ENCODE measurements at places on chromosomes 7 and 10.

GRCh38 chr10:34406463-34407323, 408.4 kb downstream of the PARD3 start:
- no peak for DNase-seq

DNA sequence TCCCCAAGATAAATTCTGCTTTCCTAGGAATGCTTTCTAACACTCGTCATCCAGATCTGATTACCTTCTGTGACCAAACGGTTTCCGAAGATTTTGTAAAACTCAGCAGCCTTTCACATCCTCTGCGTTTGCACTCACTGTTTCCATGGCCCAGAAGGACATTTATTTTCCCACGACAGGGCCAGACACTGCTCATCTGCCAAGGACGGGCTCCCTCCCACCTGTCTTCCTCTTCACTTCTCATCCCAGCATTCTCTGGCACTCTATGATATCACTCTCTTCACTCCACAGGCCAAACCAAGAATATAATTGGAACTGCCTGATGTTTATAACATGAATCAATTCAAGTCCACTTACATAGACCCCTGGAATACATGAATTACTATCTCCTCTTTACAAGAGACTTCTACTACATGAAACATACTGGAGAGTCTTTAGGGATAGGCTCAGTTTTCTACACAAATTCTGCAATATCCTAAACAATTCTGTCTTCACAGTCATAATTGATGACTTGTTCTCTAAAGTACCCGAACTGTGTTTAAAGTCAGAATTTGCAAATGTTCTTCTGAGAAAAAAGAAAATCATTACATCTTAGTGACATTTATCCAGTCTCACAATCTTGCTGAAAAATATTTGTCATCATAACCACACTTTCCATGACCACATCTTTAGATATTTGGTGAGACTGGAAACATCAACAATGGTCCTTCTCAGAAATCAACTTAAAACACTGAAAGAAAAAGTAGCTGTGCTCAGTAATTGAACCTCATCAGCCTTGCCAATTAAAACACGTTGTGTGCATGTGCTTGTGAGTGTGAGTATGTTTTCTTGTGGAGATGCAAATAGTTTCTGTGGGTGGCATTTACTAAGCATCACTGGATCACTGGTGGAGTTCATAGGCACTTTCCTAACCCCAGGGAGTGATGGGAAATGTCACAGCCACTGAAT, 79.5 kb upstream of the PRSS58 start:
- DNase-seq: no peak

DNA sequence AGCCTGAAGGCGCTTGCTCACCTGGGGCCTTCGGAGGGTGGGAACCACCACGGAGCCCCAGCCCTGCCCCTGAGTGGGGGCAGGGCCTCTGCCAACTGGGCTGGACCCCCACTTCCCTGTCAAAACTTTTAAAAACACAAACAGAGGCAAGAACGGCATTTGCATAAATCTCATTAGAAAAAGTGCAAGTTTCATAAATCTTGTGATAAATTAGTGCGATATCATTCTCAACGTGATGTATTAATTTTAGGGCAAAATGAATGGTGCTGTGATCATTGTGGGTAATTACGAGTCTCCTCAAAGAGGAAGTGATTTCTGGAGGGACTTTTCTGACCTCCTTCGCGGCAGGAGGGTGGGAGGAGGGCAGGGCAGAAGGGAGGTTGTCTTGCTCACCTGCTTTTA, 98.3 kb downstream of the CDH23 start:
- no peak for DNase-seq

GRCh38 chr7:35987016-35987415, 166.0 kb upstream of the EEPD1 start:
- no peak for DNase-seq

GRCh38 chr7:32068411-32069101, 1.7 kb downstream of the PDE1C start:
- no peak for DNase-seq

GRCh38 chr10:29849126-29849833, 210.1 kb downstream of the JCAD start:
- DNase-seq: no peak
